SK-N-MC (cell line): ENCODE measurements at places on chromosomes 12 and 14.

GRCh38 chr12:78952552-78952929, 88.0 kb downstream of the SYT1 start:
- DNase-seq = no peak

DNA sequence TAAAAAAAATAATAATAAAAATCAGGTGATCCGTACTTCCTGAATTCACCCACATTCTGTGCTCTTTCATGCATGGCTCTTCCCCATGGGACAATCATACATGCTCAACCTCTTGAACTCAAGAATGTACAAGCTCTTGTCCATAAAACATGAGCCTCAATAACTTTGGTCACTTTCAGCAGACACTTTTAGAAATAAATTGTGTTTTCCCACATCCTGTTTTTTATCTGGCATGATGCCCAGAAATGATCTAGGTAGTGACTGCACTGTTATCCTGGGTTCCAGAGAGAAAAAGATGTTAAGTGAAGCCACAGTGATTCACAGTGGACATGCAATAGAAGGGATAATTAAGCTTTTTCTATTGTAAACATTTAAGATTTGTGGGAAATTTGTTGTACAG, 537.6 kb upstream of the TMEM132C start:
- no peak for DNase-seq

- DNase-seq = no peak
Observed at GRCh38 chr12:19148860-19149259, 19.3 kb downstream of the PLEKHA5 start.

GRCh38 chr12:120136093-120136770, 19.7 kb upstream of the RAB35 start:
- DNase-seq = no peak

GRCh38 chr14:52961060-52961639, 10.3 kb upstream of the FERMT2 start:
- no peak for DNase-seq

GRCh38 chr14:56147986-56148901, 30.0 kb downstream of the PELI2 start:
- no peak for DNase-seq

DNA sequence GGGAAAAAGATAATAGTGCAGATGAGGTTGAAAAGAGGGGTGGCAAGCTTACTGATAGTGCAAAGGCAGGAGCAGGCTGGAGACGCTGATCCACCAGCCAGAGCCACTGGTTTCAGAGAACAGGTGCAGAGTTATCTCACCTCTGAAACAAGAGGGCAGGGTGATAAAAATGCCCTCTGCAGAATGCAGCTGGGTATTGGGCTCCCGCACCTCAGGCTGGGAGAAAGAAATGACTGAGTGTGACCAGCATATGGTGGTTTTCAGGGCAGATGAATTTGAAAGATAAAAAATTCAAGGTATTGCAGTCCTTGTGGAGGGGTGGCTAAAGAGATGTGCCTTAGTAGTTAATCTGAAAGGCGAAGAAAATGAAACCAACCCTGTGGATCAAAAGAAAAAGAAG, 2.9 kb upstream of the TMEM30B start:
- no peak for DNase-seq

- no peak for DNase-seq
Observed at GRCh38 chr12:28035500-28035899, 63.0 kb upstream of the PTHLH start.

DNA sequence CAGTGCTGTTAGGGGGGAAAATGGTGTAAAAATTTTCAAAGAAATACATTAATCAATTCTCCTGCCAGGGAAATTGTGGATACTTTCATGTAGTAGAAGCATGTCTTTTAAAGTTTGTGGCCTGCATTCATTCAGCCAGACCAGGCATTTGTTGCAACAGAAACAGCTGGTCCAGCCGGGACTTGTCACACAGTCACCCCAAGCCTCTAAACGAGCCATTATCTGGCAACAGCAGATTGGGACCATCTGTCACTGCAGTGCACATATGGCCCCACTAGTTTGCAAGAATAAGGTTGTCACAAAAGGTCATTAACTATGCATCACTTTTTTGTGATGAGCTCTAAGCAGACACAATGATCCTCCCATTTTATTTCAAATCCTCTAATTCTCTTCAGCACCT, 193.9 kb downstream of the PHLDA1 start:
- DNase-seq = no peak

GRCh38 chr12:1332327-1332726, 262.1 kb downstream of the FBXL14 start:
- DNase-seq = no peak

GRCh38 chr12:127717278-127717677, 549.7 kb upstream of the TMEM132C start:
- no peak for DNase-seq

GRCh38 chr12:82672811-82673495, 13.8 kb upstream of the TMTC2 start:
- no peak for DNase-seq

GRCh38 chr14:74217672-74218448, 21.4 kb upstream of the VSX2 start:
- DNase-seq = no peak

- DNase-seq = no peak
Observed at GRCh38 chr14:35429951-35430350, 25.4 kb upstream of the NFKBIA start.

DNA sequence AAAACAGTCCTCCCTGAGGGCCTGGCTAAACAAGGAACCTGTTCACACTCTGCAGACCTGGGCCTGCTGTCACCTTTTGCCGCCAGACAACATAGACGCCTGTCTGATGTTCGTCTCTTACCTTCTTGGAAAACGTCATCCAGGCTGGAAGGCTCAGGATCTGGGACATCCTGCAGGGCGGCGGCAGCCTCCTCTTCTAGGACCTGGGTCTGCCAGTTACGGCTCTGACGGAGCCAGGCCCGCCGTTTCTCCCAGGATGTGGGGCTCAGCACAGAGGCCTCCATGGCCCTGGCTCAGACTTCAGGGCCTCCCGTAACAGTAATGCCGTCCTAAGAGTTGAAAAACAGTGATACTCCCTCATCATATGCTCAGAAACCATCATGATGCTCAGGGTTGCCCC, 10.3 kb downstream of the TESPA1 start:
- no peak for DNase-seq

- no peak for DNase-seq
Observed at GRCh38 chr12:77189458-77189857, 124.1 kb upstream of the E2F7 start.

- DNase-seq = no peak
Observed at GRCh38 chr12:43098766-43099550, 453.0 kb downstream of the ADAMTS20 start.

DNA sequence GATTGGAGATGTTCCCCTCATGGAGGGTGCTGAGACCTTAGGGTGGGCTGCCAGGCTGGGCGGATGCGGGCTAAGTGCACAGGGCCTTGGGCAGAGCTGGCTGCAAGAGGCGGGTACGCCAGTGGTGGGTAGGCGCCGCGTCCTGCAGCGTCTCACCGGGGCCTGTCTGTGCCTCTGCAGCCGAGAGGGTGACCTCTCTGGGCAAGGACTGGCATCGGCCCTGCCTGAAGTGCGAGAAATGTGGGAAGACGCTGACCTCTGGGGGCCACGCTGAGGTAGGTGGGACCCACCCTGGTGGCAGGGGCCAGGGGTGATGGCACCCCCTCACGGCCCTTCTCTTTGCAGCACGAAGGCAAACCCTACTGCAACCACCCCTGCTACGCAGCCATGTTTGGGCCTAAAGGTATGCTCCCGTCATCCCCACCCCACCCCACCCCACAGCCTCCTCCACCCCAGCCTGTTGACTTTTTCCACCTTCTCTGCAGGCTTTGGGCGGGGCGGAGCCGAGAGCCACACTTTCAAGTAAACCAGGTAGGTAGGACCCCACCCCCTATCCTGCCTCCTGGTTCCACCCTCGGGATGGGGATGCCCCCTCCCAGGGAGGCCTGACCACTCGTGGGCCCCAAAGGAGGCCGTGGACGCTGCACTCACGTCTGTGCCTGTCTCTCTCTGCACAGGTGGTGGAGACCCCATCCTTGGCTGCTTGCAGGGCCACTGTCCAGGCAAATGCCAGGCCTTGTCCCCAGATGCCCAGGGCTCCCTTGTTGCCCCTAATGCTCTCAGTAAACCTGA, 1.5 kb downstream of the CRIP1 start:
- DNase-seq = no peak

DNA sequence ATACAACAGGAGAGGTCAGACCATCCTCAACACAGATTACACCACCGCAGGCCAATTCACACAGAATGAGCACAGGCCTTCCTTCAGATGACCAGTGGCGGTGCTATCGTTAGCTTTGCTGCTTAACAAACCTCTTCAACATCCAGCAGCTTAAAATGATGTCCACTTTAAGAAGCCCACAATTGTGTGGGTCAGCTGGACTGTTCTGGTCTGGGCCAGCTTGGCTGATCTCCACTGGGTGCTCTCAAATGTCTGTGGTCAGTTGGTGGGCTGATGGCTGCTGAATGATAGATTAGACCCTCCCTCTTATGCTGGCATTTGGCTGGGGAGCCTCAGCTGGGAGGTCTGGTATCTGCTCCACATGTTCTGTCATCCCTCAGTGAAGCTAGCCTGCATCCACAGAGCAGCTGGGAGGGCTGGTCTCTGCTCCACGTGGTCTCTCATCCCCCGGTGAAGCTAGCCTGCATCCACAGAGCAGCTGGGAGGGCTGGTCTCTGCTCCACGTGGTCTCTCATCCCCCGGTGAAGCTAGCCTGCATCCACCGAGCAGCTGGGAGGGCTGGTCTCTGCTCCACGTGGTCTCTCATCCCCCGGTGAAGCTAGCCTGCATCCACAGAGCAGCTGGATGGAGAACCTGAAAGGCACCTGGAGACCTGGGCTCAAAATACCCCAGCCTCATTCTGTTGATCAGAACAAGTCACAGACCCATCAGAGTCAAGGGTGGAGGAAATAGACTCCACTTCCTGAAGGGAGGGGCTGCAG, 203.6 kb upstream of the DIO3 start:
- DNase-seq = no peak

GRCh38 chr14:103692159-103692558, 23.1 kb downstream of the XRCC3 start:
- DNase-seq = no peak

DNA sequence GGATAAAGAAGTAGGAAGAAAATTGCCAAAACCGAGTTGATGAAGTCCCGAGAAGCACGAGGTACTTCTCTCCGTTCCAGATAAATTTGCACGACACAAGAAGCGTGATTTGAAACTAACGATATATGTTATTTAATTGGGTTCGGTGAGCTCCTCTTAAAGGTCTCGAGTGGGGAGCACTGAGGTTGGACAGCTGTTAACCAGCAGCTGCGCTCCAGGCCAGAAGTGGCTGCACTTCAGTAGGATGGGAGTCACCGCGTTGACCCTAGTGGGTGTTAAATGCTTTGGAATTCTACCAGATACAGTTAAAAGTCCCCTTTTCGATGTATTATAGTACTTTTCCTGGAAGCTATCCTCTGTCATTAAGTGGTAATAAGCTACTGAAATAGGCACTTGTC, 953 bp upstream of the DCAF5 start:
- DNase-seq = no peak

DNA sequence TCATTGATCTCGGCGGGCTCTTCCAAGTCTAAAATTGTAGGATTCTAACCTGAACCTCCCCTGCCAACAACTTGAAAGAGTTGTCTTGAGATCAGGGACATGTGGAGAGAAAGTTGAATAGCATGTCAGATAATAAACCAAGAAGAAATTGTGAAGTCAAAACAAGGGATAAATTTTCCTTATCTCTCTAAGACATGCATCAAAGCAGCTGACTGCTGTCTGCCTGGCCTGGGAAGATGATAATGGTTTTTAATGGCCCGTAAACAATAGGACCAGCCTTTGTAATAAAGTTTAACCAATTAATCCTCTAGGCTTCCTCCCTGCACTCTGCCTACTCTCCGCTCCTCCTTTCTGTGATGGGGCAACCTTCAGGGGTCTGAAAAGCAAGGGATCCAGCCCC, 67.9 kb downstream of the DPF3 start:
- DNase-seq = no peak

GRCh38 chr14:61526405-61527312, 168.7 kb upstream of the HIF1A start:
- DNase-seq = no peak

DNA sequence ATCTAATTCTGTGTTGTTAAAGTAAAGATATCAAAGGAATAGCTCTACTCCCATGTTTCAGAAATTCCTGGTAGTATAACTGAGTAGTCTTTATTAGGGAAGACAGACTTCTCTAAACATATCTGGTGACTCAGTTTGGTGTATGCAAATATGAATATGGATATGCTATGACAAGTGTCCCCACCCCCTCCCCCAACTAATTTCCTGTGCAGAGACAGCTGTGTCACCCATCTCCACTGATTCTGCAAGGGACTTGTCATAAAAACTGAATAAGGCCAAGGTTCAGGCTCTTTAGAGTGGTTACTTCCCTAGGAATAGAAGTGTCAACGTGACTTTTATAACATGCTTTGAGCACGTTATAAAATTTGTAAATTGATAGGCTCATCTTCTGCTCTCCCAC, 429.1 kb downstream of the DAD1 start:
- DNase-seq = no peak

- no peak for DNase-seq
Observed at GRCh38 chr14:91232052-91232451, 12.5 kb downstream of the GPR68 start.

DNA sequence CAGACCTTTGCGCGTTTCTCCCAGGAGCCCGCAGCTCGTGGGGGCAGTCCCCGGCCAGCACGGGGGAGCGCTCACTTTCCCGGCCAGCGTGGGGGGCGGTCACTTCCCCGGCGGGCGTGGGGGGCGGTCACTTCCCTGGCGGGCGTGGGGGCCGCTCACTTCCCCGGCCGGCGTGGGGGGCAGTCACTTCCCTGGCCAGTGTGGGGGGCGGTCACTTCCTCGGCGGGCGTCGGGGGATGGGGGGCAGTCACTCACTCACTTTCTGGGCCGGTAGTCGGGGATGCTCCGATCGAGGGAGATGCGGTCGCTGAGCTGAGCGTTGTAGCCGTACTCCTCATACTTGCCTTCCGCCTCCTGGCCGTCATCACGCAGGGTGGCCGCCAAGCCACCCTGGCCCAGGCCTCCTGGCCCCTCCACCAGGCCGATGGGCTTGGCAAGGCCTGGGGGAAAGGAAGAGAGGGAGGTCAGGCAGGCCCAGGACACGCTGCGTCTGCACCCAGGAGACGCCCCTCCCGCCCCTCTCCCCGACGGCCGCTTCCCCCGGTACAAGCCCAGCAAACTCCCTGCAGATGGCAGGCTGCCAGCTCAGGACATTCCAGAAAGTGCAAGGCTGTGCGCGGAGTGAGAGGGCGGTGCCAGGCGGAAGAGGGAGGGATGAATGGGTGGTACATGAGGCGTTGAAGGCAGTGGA, 43.3 kb downstream of the GALNT9 start:
- no peak for DNase-seq
